ENCODE measurements at places on chromosomes 16 and 17.
A peak's percentile ranks its signal among the peaks of the same experiment; 100 is the strongest.

GRCh38 chr17:14813649-14814370, 451.3 kb downstream of the PMP22 start:
- H3K4me1 ChIP-seq = no peaks in the 10 kb centered on the region
- H3K36me3 ChIP-seq = no peaks in the 10 kb centered on the region
- no peak overlapping the region for H3K27ac ChIP-seq

DNA sequence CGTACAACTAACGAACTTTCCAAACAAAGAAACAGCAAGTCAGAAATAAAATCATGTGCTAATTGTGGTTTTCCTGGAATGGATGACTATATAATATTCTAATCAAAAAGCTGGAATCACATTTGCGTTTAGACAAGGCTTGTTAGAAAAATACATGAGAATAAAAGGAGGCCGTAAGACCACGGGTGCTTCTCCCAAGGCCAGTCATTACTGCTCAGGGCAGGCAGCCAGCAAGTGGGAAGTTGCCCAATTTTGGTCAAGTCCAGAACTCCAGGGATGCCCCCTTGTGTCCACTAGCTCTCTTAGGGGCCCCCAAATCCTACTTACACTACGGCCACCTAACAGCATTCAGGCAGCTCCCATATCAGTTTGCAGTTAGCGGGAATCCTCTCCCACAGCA, 25.9 kb upstream of the LYRM9 start:
- H3K27ac ChIP-seq = no peak overlapping the region
- H3K4me3 ChIP-seq = no peak overlapping the region
- DNase-seq = peak; percentile 61
- no peaks in the 10 kb centered on the region for H3K36me3 ChIP-seq

GRCh38 chr16:60302261-60302660, 1568.1 kb upstream of the GOT2 start:
- H3K27ac ChIP-seq = no peak overlapping the region
- DNase-seq = no peak
- H3K4me3 ChIP-seq = no peak overlapping the region
- no peaks in the 10 kb centered on the region for H3K27me3 ChIP-seq

DNA sequence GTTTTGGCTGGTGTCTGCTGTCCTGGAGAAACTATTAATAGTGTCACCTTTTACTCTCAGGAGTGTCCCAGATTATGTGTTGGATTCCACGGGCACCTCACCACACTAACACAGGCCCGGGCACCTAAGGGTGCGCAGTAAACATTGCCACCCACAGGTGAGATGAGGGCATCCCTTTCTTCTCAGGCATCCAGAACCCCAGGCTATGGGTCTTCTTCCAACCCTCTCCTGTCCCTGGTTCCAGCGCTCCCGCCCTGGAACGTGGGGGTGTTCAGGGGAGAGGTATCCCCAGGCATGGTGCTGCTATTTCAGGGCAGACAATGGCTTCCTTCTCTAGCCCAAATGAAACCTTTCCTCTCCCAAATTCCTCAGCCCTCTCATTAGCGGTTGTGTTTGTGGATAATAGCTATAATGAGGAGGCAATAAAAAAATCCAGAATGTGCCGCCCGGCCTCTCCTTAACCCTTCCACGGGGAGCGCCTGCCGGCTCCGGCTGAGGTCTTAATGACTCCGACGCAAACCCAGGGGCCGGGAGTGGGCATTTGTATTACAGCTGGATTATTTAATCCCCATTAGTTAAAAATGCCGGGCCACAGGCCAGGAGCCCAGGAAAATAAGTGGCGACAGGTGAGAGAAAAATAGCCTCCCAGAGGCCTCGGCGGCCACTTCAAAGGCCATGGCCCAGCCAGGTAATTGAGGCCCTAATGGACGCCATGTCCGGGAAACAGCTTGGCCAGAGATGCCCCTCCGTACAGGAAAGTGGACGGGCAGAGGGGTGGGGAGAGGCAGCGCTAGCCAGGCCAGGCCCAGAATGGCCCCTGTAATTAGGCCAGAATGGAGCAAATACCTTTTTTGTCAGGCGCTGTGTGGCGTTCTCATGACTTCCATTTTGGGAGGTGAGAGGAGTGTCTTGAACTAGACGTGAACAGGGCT, 102.8 kb downstream of the IRX5 start:
- H3K4me1 ChIP-seq = no peaks in the 10 kb centered on the region
- no peak overlapping the region for H3K27ac ChIP-seq
- H3K27me3 ChIP-seq = no peaks in the 10 kb centered on the region
- no peak for DNase-seq

DNA sequence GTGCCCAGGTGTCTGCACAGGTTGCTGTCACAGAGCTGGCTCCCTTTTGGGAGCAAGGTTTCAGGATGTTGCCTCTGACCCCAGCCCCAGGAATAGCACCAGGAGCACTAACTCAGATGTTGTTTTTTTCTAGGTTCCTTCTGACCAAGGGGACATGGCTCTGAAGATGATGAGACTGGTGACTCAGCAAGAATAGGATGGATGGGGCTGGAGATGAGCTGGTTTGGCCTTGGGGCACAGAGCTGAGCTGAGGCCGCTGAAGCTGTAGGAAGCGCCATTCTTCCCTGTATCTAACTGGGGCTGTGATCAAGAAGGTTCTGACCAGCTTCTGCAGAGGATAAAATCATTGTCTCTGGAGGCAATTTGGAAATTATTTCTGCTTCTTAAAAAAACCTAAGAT, 28.1 kb downstream of the SCPEP1 start:
- H3K4me3 ChIP-seq = no peak overlapping the region
- H3K4me1 ChIP-seq = peaks cover 2% of the 10 kb centered on the region
- no peak overlapping the region for H3K27ac ChIP-seq
- no peak for DNase-seq
- no peaks in the 10 kb centered on the region for H3K27me3 ChIP-seq

GRCh38 chr17:867896-868489, 85.8 kb downstream of the MRM3 start:
- no peak overlapping the region for H3K4me3 ChIP-seq
- H3K27ac ChIP-seq = no peak overlapping the region
- H3K27me3 ChIP-seq = no peaks in the 10 kb centered on the region

DNA sequence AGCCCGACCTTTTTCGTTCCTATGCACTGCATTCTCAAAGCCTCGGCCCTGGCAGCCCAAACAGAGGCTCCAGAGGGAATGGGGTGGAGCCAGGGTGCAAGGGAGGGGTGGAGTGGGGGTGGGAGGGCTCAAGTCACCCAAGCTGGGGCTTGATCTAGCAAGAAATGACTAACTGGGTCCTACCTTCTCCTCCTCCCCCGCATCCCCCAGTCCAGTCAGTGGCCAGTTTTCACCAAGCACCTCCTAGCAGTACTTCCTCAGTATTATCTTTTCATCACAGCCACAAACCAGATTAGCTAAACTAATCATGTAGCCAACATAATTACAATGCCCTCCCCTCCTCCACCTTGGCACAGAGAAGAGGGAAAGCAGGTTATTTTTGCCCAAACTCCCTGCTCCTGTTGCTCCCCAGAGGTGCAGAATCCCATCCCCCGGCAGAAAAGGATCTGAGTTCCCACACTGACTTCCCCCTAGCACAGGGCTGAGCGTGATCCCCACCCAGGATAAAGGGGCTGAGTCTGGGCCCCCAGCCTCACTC, 2.2 kb downstream of the JUP start:
- H3K4me3 ChIP-seq = peak overlapping the region; percentile 78
- peaks cover 2% of the 10 kb centered on the region for H3K4me1 ChIP-seq
- H3K27me3 ChIP-seq = no peaks in the 10 kb centered on the region

GRCh38 chr16:28924399-28924761, 658 bp downstream of the RABEP2 start:
- DNase-seq = no peak
- no peak overlapping the region for H3K27ac ChIP-seq
- no peaks in the 10 kb centered on the region for H3K27me3 ChIP-seq
- H3K4me1 ChIP-seq = peaks cover 4% of the 10 kb centered on the region

- H3K27me3 ChIP-seq = no peaks in the 10 kb centered on the region
- DNase-seq = no peak
- no peak overlapping the region for H3K27ac ChIP-seq
- no peak overlapping the region for H3K4me3 ChIP-seq
- H3K36me3 ChIP-seq = no peaks in the 10 kb centered on the region
Observed at GRCh38 chr16:77206533-77206932, 7.3 kb downstream of the SYCE1L start.

DNA sequence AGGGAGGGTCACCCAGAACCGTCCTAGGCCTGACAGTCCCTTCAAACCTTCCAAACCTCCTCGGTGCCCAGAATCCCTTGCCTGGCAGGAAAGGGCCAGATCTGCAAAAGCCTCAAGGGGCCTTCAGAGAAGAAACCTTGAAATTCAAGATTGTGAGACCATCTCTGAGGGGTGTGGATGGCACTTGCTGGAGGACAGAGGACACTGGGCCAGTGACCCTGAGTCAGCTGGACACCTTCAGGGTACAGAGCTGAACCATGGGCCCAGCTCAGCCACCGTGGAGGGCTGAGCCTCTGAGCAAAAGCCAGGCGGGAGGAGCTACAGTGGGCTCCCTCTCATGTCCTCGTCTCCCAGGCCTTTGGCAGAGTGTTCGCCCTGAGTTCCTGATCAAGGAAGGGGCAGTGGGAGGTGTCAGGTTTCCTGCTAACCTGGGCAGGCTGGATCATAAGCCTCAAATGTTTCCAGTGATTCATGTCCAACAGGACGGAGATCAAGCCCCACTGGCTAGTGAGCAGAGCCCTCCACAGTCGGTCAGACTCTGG, 3.0 kb downstream of the PDILT start:
- no peak overlapping the region for H3K4me3 ChIP-seq
- no peak overlapping the region for H3K27ac ChIP-seq
- no peaks in the 10 kb centered on the region for H3K36me3 ChIP-seq
- no peak for DNase-seq
- no peaks in the 10 kb centered on the region for H3K27me3 ChIP-seq

DNA sequence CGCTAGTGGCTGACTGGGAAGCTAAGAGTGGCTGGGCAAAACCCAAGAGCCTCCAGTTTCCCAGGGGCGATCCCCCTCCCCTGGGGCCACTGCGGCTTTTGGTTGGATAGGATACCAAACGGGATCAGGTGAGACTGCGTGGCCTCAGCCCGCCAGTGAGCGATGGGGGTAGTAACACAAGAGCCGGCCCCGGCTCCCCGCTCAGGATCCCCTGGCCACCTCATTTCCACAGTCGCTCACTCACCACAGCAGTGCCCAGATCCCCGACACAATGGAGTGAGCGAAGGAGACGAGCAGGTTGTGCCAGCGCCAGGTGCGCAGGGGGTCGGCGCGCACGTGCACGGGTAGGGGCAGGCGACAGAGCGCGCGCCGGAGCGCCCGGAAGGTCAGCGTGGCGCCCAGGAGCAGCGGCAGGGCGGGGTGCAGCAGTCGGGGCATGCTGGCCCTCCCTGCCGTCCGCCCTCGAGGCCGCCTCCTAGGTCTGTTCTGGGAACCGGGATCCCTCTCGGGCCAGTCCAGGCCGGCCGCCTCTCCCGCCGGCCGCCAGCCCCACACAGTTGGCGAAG, 290 bp downstream of the TLCD1 start:
- H3K27ac ChIP-seq = no peak overlapping the region
- H3K27me3 ChIP-seq = no peaks in the 10 kb centered on the region
- H3K36me3 ChIP-seq = no peaks in the 10 kb centered on the region
- H3K4me3 ChIP-seq = peak overlapping the region; percentile 86
- peak; percentile 74 for DNase-seq

- no peak overlapping the region for H3K4me3 ChIP-seq
- no peaks in the 10 kb centered on the region for H3K4me1 ChIP-seq
- H3K27me3 ChIP-seq = no peaks in the 10 kb centered on the region
Observed at GRCh38 chr16:86752582-86753175, 174.3 kb downstream of the FOXL1 start.

DNA sequence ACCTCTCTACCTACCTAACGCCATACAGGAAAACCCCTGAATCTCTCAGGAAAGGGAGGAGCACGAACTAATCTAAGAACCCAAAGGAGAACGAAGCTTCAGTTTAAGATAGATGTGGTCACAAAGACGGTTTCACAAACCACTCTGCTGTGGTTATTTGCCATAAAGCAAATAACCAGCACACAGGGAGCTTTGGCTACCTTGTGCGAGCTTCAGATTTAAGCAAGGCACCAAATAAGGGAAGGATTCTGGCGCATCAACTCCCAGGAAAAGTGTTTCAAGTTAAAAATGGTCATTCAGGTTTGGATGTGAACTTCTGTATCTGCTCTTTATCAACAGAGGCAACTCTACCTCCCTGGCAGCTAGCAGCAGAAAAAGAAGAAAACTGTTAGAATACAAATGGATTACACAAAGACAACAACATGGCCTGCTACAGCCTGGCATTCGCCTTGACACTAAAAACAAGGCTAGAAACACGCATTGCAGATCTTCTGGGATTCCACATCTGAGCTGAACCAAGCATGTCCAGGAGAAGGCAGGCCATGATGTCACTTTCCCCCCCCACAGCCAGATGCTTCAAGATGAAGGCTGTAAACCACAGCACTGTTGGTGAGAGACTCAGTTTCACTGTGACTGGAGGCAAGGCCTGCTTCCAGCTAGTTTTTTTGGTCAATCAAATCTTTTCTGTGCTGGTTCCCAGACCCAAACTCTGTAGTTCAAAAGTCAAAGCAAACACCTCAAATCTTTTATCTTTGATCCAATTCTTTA, 43.6 kb downstream of the SMG6 start:
- H3K36me3 ChIP-seq = no peaks in the 10 kb centered on the region
- DNase-seq = no peak
- peaks cover 9% of the 10 kb centered on the region for H3K4me1 ChIP-seq
- no peak overlapping the region for H3K4me3 ChIP-seq

DNA sequence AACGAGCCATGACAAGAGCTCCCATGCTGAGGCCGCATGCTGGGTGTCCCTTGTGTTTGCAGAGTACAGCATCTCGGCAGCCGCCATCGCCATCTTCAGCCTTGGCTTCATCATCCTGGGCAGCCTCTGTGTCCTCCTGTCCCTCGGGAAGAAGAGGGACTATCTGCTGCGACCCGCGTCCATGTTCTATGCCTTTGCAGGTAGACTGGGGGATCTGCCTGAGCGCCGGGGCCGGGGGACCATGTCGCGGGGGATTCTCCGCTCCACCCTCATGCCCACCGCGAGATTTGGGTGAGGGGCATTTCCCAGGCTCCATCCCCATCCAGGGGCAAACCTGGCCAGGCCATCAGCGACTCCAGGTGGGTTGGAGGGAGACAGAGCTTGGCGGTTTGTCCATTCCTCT, 10.7 kb downstream of the CACNG1 start:
- no peaks in the 10 kb centered on the region for H3K4me1 ChIP-seq
- H3K27ac ChIP-seq = no peak overlapping the region
- H3K4me3 ChIP-seq = no peak overlapping the region
- no peak for DNase-seq
- H3K27me3 ChIP-seq = no peaks in the 10 kb centered on the region
- H3K36me3 ChIP-seq = no peaks in the 10 kb centered on the region

All from ovary (tissue), 10 donors.